NCI-H2107 (cell line): ENCODE measurements at places on chromosomes 11 and 22.

DNA sequence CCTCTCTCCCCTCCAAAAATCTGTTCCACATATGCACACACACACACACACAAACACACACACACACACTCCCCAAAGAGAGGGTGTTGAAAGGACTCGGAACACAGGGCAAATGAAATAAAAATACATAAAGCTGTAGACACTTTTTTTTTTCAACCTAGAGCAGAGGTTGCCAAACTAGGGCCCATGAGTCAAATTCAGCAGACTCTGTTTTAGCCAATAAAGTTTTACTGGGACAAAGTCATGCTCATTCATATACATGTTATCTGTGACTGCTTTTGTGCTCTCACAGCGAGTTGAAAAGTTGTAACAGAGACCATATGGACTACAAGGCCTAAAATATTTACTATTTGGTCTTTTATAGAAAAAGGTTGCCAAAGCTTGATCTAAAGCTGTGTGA, 8.9 kb downstream of the IMMP1L start:
- DNase-seq = no peak

- DNase-seq = no peak
Observed at GRCh38 chr22:30578481-30578880, 4.0 kb upstream of the GAL3ST1 start.

GRCh38 chr11:398826-399225, 4.8 kb downstream of the PKP3 start:
- DNase-seq = no peak

- DNase-seq = no peak
Observed at GRCh38 chr11:206002-206384, 1.2 kb downstream of the BET1L start.

DNA sequence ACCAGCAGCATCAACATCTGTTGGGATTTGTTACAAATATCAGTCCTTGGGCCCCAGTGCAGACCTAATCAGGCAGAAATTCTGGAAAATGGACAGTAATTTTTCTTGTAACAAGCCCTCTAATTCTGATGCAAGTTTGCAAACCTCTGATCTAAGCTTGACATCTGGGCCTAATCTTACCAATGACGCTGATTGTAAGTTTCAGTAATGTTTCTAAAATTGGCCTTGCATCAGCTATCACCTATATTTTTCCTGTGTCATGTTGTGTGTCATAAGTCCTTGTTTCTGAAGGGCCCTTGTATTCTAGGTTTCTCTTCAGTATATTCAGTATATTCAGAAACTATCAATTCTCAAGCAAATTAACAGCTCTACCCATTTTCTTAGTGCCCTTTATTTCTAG, 36.4 kb downstream of the ZNF215 start:
- no peak for DNase-seq

GRCh38 chr22:31120230-31120629, 2.5 kb upstream of the INPP5J start:
- no peak for DNase-seq

DNA sequence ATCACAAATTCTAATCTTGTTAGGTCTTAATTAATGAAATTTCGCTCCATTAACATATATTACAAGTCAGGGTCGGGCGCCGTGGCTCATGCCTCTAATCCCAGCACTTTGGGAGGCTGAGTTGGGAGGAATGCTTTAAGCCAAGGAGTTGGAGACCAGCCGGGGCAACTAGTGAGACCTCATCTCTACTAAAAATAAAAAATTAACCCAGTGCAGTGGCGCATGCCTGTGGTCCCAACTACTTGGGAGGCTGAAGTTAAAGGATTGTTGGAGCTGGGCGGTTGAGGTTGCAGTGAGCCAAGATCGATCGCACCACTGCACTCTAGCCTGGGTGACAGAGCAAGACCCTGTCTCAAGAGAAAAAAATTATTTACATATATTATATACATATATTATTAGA, 1.9 kb downstream of the TMA7B start:
- no peak for DNase-seq

DNA sequence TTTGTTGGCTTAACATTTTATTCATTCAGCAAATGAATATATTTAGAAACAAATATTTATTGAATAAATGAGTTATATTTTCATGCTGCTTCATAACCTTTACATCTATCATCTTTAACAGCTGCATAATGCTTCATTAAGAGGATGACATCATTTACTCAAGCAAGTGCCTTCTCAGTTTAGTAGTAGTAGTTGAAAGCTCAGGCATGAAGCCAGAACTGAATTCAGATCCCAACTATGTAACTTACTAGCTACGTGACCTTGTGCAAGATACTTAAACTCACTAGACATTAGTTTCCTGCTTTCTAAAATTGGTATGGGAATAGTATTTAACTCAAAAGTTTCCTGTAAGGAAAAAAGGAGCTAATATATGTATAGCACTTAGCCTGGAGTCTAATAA, 90.3 kb downstream of the TMPRSS5 start:
- DNase-seq = no peak

DNA sequence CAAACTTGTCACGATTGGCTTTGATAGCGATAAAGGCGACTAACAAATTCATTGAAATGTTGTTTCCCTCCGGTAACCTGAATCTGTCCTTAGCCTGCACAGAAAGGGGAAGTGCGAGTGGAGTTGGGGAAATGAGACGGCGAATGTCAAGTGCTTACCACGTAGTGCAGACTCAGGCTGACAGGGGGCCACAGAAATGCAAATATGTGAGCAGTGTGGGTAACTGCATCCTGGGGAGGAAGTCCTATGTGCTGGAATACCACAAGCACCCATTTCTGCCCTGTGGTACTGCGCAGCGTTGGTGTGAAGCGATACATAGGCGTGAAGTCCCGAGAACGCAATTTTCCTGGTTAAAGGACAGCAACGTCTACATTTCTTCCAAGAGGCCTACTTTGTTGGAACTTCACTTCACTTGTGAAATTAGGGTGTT, 869 bp upstream of the EIF4ENIF1 start:
- no peak for DNase-seq

DNA sequence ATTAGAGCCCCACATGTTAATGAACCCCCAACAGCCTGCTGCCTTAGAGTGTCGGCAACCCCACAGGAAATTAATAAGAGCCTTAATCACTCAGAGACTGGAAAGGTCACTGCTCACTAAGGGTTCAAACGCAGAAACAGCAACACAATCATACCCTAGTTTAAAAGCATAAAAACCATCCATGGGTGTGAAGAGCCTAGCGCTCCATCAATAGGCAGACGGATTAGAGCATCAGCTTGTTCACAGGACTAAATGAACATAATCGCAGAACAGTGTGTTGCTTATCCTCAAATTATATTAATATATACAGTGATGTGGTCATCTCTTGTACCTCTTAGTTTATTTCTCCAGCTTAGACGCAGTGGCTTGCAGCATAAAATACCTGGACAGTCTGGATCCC, 720.7 kb downstream of the OPCML start:
- DNase-seq = no peak

GRCh38 chr22:22558972-22559603, at the start of gene PRAME:
Gene PRAME (minus strand): TSS chr22:22559265. CDS start chr22:22556832, 2,433 bp downstream.
- DNase-seq = peak; percentile 79

GRCh38 chr11:81211050-81211449, 1522.6 kb downstream of the FAM181B start:
- DNase-seq = no peak

DNA sequence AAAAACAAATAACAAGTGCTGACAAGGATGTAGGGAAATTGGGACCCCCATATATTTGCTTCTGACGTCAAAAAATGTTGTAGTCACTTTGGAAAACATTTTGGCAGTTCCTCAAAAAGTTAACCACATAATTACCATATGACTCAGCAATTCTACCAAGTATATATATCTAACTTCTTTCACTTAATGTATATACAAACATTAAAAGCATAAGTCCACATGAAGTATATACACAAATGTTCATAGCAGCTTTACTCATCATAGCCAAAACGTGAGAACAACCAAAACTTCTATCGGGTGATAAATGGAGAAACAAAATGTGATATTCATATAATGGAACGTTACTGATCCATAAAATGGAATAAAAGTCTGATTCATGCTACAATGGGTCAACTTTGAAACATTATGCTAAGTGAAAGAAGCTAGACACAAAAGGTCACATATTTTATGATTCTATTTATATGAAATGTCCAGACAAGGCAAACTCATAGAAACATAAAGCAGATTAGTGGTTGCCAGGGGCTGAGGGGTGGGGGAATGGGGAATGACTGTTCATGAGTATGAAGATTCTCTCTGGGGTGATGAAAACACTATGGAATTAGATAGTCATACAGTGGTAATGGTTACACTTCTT, 48.7 kb upstream of the TEAD1 start:
- DNase-seq = no peak

DNA sequence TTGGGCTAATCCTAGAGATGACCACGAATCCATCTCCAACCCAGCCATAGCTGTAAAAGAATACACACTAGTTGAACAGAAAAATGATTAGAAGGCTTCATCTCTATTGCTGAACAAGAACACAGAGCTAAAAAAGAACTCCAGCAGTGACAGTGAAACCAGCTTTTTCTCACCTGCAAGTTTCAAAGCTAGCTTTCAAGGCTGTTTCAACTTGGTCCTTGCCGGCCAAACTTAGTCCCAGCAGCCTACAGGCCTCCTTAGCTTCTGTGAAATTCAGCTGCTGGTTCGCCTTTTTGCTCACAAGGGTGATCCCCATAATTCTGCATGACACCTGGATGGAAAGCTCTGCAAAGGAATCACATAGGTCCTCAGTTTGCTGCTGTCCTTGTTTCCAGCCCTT, 4.4 kb downstream of the LYVE1 start:
- DNase-seq = no peak

GRCh38 chr11:27423125-27423524, 49.5 kb downstream of the LGR4 start:
- DNase-seq = peak; percentile 73

GRCh38 chr11:103709371-103709770, 327.1 kb upstream of the DDI1 start:
- no peak for DNase-seq

GRCh38 chr22:29691636-29692326, 28.0 kb upstream of the CABP7 start:
- DNase-seq = no peak

GRCh38 chr11:102407901-102408300, 44.7 kb downstream of the TMEM123 start:
- no peak for DNase-seq

DNA sequence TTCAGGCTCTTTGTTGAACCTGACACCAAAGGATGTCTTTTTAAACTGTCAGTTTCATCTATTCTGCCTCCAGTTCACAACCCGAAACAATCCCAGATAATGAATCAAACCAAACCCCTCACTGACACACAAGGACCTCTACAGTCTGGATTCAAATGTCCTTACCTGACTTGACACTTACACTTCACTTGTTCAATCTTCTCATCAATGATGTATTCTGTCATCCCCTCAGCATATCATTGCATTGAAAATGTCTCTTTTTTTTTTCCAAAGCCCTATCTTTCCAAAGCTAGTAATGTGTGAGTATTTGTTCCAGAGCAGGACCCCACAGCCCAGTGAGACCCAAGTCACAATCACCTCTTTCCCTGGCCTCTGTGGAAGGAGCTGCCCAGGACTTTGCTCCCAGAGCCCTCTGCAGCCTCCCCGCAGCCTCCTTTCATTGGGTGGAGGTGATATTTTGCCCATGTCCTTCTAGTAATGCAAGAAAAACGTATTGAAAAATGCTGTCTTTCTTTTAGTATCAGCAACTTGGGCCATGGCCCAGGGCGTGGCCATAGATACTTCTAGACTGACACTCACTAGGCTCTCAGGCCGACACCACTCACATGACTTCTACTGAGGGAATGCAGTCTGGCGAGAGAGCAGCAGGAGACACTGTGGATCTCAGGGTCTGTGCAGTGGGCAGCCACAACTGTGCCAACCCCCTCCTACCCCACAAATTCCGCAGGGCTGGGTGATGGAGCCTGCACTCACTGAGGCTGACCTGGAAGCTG, 18.2 kb downstream of the RFPL3 start:
- no peak for DNase-seq

DNA sequence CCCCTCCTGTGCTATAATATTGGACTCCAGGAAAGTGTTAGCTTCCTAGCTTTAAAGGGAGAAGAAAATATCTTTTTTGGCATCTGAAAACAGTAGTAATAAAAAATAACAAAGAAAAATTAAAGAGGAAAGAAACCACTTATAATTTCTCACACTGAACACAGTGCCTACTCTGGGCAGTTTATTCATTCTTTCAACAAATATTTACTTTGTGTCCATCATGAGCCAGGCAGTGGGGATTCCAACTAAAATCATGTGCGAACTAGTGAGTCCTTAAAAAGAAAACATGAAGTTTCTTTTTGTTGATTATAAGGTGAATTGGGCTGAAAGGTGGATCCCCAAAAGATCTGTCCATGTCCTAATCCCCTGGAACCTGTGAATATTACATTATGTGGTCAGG, 16.0 kb upstream of the ELF5 start:
- no peak for DNase-seq

DNA sequence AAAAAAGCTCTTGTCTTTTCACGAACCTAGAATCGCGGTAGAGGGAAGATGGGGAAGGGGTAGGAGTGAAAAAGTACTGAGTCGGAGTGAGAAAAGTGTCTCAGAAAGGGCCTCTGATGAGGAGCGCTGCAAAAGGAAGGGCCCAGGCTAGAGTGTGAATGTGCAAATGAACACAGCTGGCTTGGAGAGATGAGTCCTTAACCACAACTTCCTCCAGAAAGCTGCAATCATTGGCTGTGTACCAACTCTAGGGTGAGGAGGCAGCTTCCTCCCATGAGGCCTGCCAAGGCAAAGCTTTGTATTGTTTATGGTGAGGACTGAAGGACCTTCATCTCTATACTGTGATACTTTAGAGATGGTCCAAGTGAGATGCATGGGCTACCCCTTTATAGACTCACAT, 566.9 kb upstream of the ANO5 start:
- DNase-seq = no peak

DNA sequence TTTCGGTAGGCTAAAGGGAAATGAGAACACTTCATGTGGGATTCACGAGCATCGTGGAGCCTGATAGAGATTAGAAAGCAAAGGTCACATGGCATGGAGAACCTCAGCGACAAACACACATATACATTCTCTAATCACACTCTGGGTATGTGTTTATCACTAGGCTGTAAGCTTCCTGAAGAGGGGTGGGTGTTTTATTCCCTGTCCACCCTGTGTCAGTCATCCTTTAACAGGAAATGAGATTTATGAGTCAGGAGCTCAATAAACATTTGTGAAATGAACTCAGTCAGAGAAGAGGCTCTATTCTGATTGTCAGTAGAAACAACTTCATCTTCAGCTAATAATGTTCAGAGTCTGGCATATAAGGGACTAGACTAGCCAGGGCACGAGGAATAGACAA, 71.7 kb upstream of the EIF3M start:
- no peak for DNase-seq

DNA sequence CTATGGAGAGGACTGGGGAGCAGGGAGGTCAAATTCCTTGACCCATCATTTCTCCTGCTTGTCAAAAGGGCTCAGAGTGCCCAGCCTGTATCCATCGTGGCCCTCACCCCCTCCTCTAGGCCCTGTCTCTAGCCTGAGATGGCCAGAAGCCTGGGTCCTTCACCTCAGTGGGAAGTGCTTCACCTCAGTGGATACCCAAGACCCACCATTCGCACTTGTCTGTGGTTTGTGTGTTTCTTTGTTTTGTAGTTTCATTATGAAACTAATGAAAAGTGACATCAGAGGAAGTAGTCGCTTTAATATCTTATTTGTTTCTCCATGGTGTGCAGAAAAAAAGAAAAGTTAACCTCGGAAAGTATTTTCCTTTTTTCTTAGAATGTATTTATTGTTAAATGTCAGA, 194.0 kb upstream of the CADM1 start:
- no peak for DNase-seq

GRCh38 chr11:15985127-15985859, 371.1 kb downstream of the SOX6 start:
- no peak for DNase-seq

- no peak for DNase-seq
Observed at GRCh38 chr11:62627713-62628112, 5.9 kb upstream of the B3GAT3 start.

GRCh38 chr11:130592056-130592455, 143.6 kb downstream of the ADAMTS15 start:
- no peak for DNase-seq
